ENCODE measurements at places on chromosomes 1 and 21. TPM values are rescaled to one million over a fixed set of nuclear protein-coding genes. Genes with fewer than 3 reads are reported as not detected.

GRCh38 chr1:44483089-44483874 is 78.2 kb downstream of the RNF220 start:
- H3K27me3 ChIP-seq, result peaks cover 39% of the 10 kb centered on the region
- no peak for DNase-seq
- peaks cover 26% of the 10 kb centered on the region for H3K4me1 ChIP-seq
- H3K4me3 ChIP-seq, result no peak overlapping the region
- H3K36me3 ChIP-seq, result no peaks in the 10 kb centered on the region

Gene HMGN1
- total RNA-seq, result 173 TPM

GRCh38 chr1:209576392-209577197 is 6.9 kb upstream of the CAMK1G start:
- peaks cover 2% of the 10 kb centered on the region for H3K27me3 ChIP-seq
- peak overlapping the region; percentile 69 for H3K4me3 ChIP-seq
- H3K36me3 ChIP-seq, result no peaks in the 10 kb centered on the region
- H3K27ac ChIP-seq, result peak overlapping the region; percentile 87

- peaks cover 44% of the 10 kb centered on the region for H3K4me1 ChIP-seq
- H3K27ac ChIP-seq, result no peak overlapping the region
- H3K27me3 ChIP-seq, result no peaks in the 10 kb centered on the region
- DNase-seq, result no peak
- H3K4me3 ChIP-seq, result no peak overlapping the region
- H3K36me3 ChIP-seq, result no peaks in the 10 kb centered on the region
Measured at GRCh38 chr1:163701783-163702374, 380.1 kb downstream of the NUF2 start.

- H3K36me3 ChIP-seq, result peaks cover 50% of the 10 kb centered on the region
- peaks cover 43% of the 10 kb centered on the region for H3K4me1 ChIP-seq
Measured at GRCh38 chr1:1399872-1400575, 889 bp upstream of the CCNL2 start.

GRCh38 chr1:2967329-2967725 is 53.9 kb upstream of the ACTRT2 start:
- H3K4me1 ChIP-seq, result no peaks in the 10 kb centered on the region
- no peaks in the 10 kb centered on the region for H3K36me3 ChIP-seq
- no peak overlapping the region for H3K4me3 ChIP-seq
- no peak for DNase-seq
- H3K27ac ChIP-seq, result no peak overlapping the region
- peaks cover 4% of the 10 kb centered on the region for H3K27me3 ChIP-seq

GRCh38 chr1:81509594-81509993 is 291.1 kb upstream of the ADGRL2 start:
- H3K4me3 ChIP-seq, result no peak overlapping the region
- H3K27me3 ChIP-seq, result no peaks in the 10 kb centered on the region
- no peaks in the 10 kb centered on the region for H3K36me3 ChIP-seq
- no peak for DNase-seq

DNA sequence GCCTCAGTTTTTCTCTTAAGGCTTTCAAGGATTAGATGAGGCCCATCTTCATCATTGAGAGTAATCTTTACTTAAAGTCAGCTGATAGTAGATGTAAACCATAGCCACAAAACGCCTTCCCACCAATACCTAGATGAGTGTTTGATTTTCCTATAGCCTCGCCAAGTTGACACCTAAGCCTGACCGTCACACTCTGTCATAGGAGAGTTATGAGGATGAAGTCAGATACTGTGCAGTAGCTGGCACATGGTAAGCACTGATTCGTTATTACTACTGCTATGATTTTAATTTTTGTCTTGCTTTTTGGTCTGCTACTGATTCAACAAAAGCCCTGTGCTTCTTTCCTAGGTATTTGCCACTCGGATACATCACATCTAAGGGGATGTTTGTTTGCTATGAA is 395.5 kb downstream of the RPS6KC1 start:
- H3K27ac ChIP-seq, result no peak overlapping the region
- peaks cover 4% of the 10 kb centered on the region for H3K27me3 ChIP-seq
- no peak for DNase-seq
- H3K4me1 ChIP-seq, result no peaks in the 10 kb centered on the region
- H3K4me3 ChIP-seq, result no peak overlapping the region
- no peaks in the 10 kb centered on the region for H3K36me3 ChIP-seq

Gene CDA
- 7.4 TPM for total RNA-seq

Measured in HFFc6 (cell line).